ENCODE measurements at places on chromosomes 3 and 15. TPM values are rescaled to one million over a fixed set of nuclear protein-coding genes. Genes with fewer than 3 reads are reported as not detected.

The DUOXA2 gene
- total RNA-seq = not detected

The GOLGA6L4 gene
- 1.3 TPM for total RNA-seq

DNA sequence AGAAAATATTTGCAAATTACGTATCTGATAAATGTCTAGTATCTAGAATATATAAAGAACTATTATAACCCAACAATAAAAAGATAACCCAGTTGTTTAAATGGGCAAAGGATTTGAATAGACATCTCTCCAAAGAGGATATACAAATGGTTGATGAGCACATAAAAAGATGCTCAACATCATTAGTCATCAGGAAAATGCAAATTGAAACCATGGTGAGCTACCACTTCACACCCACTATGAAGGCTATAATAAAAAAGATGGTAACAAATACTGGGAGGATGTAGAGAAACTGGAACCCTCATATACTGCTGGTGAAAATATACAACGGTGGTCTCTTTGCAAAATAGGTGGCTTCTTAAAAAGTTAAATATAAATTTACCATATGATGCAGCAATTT lies 28.0 kb downstream of the RAD51 start:
- no peak for DNase-seq
- peaks cover 17% of the 10 kb centered on the region for H3K4me1 ChIP-seq
- H3K27me3 ChIP-seq = no peaks in the 10 kb centered on the region
- no peak overlapping the region for H3K27ac ChIP-seq
- no peak overlapping the region for H3K4me3 ChIP-seq

- H3K36me3 ChIP-seq = no peaks in the 10 kb centered on the region
- DNase-seq = no peak
- H3K4me3 ChIP-seq = no peak overlapping the region
- no peak overlapping the region for H3K27ac ChIP-seq
Measured at GRCh38 chr3:127369356-127369935, 81.6 kb upstream of the PRR20G start.

DNA sequence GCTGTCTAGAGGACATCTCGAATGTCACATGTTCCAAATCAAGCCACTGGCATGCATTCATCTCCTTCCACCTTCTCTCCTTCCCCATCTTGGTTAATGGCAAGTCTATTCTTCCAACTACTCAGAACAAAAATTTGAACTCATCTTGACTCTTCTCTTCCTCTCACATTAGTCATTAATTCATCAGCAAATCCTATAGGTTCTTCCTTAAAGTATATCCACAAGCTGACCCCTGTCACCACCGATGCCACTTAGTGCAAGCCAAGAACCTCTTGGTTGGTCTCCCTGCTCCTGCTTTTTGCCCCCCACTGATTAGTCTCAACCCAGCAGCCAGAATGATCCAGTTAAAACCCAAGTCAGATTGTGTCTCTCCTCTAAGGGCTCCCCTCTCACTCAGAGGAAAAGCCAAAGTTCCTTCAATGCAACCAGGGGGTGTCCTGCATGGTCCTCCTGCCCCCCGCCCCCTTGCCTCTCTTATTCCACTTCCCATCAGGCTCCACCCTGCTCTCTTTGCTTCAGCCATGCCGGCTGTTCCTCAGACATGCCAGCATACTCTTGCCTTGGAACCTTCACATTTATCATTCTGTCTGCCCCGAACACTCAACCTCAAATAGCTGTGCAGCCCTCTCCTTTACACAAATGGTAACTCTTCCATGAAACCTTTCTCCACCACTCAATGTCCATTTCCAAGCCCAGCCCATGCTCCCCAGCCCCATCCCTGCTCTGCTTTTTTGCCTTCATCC lies 1.0 kb upstream of the GALNT15 start:
- H3K27me3 ChIP-seq = peaks cover 14% of the 10 kb centered on the region
- no peaks in the 10 kb centered on the region for H3K36me3 ChIP-seq
- DNase-seq = no peak
- no peaks in the 10 kb centered on the region for H3K4me1 ChIP-seq

Measured in activated CD8-positive, alpha-beta T cell treated with anti-CD3 and anti-CD28 coated beads for 36 hours (primary cell).